ENCODE measurements at places on chromosomes 5 and 9.

- DNase-seq = no peak
Measured at GRCh38 chr5:72559866-72560766, 52.9 kb upstream of the ZNF366 start.

- no peak for DNase-seq
Measured at GRCh38 chr5:135453613-135454012, 1.5 kb upstream of the TIFAB start.

GRCh38 chr5:41770799-41771198 is 99.4 kb downstream of the OXCT1 start:
- no peak for DNase-seq

GRCh38 chr9:92266486-92266885 is 27.0 kb downstream of the IARS1 start:
- no peak for DNase-seq

- no peak for DNase-seq
Measured at GRCh38 chr5:43638546-43638945, 35.6 kb downstream of the NNT start.

DNA sequence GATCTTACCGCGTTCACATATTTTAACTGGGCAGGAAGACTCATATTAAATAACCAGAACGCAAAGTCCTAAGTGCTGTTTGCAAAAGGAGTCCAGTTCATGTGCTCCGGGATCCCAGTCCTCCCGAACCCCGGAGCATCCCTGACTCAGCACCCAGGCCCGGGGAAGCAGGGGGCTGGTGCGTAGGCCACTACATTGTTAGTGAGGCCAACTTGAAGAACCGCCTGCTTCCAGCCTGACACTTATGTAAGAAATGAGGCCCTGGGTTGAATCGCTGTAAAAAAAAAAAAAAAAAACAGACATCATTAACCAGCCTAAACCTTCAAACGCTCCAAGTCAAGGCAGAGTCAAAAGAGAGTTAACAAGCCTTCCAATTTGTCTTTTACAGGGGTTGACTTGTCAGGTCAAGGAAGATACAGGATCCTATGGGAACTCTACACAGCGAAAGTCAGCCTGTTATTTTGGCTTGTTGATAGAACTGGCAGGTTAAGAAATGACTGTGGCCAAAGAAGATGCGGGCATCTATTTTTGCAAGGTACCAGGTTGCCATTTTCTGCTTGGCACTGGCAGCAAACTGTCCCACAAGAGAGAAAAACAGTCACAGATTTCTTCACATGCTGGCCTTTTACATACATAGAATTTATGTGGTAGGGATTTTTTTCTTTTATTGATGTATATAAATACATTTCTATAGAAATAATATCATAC is 93.3 kb downstream of the ACTL7B start:
- no peak for DNase-seq

DNA sequence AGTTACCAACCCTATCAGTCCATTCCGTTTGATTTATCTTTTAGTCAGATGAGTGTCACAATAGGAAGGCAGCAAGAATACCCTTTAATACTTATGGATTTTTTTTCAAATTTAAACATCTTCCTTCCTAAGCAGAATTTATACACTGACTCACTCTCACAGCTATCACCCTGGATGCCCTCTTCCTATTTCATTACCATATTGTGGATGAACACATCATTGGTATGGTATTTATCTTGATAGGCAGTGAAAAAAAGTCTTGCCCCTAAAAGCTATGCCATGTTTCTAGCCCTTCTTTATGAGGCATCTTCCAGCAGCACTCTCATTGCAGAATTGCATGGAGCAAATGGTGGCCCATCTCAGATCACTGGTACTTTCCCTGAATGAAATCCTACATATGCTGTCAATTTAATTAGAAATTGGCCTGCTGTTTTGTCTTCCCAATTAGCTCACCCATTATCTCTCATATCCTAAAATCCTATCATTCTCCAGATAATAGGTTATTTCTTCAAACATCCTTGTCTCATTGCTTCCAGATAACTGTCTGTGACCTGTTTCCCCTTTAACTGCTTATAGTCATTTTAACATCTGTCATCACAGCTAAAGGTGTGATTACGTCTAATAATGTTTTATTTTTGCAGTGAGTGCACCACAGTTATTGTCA is 433.5 kb upstream of the POU5F2 start:
- no peak for DNase-seq

All from urinary bladder (tissue), 4 donors.